ENCODE measurements at places on chromosomes 7 and 10.

DNA sequence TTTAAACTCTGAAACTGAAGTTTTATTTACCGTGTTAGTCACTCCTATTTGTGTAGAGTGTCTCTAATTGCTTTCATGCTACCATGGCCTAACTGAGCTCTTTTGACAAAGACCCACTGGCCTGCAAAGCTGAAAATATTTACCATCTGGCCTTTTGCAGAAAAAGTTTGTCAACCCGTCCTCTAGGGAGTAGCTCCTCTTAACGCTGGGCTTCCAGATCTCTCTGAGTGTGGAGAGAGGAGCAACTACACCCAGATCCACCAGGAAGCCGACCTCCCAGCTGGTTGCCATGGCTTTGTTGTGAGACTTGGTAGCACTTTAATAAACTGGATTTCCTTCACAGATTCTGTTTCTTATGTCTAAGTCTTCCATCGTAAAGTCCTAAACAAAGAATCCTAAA, 4.2 kb upstream of the C10orf71 start:
- no peak for DNase-seq

DNA sequence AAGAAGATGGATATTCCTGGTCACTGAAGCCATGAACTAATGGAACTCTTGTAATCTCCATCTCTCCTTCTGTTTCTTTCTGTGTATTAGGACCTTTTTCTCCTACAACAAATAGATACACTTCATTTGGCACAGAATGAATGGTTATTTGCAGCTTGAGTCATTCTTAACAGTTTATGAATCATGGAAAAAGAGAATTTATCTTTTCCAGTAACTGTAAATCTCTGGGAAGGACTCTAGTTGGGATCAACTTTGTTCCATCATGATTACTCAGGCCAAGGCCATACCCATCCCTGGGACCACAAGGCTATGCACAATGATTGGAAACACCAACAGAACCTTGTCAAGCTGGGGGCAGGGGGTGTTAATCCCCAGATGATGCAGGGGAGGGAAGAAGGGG, 36.1 kb upstream of the MDFIC start:
- DNase-seq: no peak

- DNase-seq: no peak
These were observed 980 bp downstream of the ADAMTS14 start for GRCh38 chr10:70673043-70673928.

- DNase-seq: no peak
These were observed 132.4 kb upstream of the FOXK1 start for GRCh38 chr7:4549681-4550080.

- DNase-seq: no peak
These were observed 190.1 kb downstream of the PRPF18 start for GRCh38 chr10:13776861-13777311.

- no peak for DNase-seq
These were observed 208.4 kb upstream of the TCERG1L start for GRCh38 chr10:131519723-131520605.

GRCh38 chr7:74101061-74101681, 17.6 kb downstream of the LIMK1 start:
- no peak for DNase-seq

DNA sequence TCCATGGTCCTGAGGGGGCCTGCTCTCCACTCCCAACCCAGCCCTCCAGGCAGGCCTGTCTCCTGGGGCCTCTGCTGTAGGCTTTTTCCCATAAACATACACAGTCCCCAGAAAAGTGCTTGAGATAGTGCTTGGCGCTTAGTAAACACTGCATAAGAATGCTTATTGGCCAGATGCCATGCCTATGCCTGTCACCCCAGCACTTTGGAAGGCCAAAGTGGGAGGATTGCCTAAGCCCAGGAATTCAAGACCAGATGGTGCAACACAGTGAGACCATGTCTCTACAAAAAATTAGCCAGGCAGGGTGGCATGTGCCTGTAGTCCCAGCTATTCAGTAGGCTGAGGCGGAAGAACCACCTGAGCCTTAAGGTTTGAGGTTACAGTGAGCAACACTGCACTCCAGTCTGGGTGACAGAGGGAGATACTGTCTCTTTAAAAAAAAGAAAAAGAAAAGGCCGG, 24.6 kb upstream of the ASL start:
- no peak for DNase-seq

GRCh38 chr7:44519546-44519945, 21.6 kb downstream of the NPC1L1 start:
- no peak for DNase-seq

DNA sequence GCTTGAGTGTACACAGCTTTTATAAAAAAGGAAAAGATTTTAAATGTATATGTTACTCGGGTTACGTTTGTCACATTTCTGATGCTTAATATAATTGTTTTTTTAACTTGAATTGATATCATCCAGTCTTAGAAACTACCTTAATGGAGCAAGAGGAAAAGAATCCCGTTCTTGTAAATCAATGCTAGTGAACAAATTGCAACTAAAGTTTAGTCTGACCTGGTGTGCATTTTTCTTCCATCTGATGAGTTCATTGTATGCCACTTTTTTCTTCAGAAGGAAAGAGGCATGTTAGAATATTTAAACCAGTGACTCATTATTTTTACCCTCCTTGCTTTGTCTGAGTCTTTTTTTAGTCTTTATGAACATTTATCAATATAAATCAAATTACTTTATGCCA, 34.7 kb downstream of the NET1 start:
- no peak for DNase-seq

DNA sequence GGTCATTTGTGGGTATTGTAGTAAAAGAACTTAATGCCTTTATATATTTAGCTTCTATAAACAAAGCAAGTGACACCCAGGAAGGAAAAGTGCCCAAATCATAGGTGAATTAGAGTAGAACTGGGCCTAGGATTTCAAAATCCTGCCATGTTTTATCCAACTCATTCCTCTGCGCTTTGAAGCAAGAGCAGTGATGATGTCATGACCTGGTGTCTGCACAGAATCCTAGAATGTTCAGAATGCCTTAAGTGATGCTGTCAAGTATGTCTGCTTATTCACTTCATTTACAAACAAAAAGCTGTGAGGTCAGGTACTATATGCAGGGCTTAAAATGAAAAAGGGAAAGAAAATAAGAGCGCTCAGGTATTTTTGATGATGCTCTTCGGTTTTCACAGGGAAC, 737.2 kb upstream of the ANKRD30A start:
- DNase-seq: no peak

DNA sequence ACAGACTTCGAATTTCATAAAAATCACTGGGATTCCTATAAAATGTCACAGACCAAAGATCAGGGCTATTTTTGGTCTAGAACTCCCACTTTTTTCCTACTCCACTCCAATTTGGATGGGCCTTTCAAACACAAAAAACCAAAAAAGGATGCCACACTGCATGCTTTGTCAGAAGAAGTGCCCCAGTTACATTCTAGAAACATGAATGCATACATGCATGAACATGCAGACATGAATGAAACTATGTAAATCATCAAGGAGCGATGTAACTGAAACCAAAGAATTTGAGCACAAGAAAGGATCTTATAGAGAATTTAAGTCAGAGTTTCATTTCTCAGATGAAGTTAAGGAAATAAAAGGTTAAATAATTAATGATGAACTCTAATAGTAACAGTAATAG, 31.8 kb upstream of the FAM133B start:
- no peak for DNase-seq

DNA sequence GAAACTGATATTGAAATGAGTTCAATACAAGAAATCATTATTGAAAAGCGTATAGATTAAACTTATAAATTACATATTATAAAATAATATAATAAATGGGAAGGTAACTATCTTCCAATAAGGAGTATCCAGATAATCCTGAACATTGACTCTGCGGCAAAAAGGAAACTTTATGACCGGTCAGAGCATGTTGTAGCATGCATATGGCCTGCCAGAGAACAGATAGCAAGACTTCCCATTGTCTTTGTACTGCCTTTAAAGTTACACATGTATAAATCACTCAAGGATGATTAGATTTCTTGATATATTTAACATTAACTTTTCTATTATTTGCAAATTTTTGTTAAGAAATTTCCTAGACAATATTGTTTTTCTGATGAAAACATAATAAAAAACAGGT, 56.2 kb upstream of the ETV1 start:
- no peak for DNase-seq

GRCh38 chr7:94049615-94050014, 45.5 kb upstream of the BET1 start:
- no peak for DNase-seq

DNA sequence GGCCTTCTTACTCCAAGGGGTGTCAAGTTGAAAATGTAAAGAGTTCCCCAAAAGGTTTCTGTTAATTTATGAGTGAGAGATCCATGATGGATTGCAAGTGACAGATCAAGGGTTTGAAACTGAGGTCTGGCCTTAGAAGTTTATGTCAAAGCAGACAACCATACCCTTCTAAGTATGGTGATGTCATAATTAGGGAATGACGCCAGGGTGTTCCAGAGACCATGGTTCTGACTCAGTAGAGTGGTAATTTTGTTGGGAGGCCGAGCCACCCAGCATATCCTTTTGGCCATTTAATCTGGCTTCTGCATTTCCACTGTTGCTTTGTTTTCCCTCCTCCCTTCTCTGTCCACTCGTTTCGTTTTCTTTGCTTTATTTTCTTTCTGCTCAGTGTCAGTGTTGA, 2.7 kb downstream of the TRUB1 start:
- no peak for DNase-seq

GRCh38 chr10:132313865-132314264, 6.1 kb upstream of the STK32C start:
- DNase-seq: no peak

DNA sequence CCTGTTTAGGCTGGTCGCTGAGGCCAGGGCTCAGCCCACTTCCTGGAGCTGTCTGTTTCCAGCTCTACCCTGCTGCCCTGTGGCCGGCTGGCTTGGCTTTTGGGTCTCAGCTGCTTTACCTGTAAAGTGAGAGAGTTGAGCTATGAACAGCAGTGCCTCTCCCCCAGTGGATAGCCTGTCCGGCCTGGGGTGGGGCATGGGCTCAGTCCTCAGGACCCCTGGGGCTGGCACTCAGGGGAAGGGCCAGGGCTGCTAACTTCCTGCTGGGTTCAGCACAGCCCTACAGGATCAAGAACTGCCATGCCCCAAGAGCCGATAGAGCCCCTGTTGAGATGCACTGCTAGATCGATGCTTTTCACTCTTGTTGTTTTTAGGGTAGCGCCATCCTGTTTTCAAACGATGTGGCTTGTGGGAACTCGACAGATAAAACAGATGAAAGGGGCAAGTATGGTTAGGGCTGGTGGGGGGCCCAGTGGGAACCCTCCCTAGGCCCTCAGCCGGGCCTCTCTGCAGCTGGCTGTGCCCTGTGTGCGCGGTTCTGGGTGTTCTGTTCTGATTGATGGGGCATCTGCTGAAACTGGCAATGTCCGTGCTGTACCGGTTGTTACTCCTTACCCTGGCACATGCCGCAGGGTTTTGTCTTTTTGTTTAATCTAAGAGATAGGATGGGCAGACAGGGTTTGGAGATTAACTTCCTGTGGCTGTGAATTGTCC, 10.0 kb upstream of the SFRP5 start:
- DNase-seq: no peak

DNA sequence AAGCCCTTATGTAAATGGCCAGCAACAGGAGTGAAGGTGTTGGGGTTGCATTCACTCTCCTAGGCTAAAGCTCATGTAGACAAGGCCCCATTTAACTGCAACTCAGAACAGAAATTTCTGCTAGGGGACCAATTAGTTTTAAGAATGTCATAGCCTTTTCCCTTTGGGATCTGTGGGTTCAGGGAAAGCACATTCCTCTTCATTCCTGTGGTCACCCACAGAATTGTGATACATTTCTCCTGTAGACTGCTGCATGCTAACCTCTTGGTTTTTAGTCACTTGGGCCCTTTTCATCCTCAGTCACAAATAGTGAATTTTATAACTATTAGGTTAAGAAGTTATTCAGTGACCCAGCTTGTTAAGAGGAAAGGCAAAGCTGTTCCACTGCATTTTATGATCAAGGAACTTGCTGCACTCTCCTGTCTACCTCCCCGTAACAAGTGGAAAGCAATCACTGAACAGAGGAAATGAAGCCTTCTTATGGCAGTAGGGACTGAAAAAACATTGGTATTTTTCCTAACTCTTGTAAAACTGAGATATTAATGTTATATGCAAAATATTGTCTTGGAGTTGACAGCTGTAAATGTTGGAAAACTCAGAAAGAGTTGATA, 124.9 kb downstream of the SND1 start:
- DNase-seq: no peak

GRCh38 chr7:36986511-36986933, 262.2 kb upstream of the AOAH start:
- peak; percentile 59 for DNase-seq

GRCh38 chr7:20301311-20301939, 29.3 kb upstream of the ITGB8 start:
- no peak for DNase-seq

DNA sequence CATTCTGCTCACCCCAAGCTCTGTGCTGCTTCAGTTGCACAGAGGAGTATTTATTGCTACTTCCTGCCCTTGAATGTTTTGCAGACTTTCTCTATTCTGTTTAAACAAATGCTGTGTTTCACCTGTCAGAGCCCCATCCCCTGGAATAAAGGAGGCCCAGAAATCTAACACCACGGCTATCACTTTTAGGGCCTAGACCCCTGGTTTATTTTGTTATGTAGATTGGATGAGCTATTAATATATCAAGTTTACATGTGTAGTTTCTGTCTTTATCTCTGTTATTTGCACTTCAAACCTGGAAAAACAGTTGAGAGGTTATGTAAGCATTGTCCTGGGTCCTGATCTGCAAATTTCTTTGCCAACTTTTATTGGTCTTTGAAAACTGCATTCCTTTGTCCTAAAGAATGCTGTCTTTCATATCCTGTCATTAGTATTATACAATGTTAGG, 630.1 kb downstream of the PARD3 start:
- peak; percentile 62 for DNase-seq

- DNase-seq: no peak
These were observed 189.4 kb upstream of the STEAP4 start for GRCh38 chr7:88495881-88496725.

DNA sequence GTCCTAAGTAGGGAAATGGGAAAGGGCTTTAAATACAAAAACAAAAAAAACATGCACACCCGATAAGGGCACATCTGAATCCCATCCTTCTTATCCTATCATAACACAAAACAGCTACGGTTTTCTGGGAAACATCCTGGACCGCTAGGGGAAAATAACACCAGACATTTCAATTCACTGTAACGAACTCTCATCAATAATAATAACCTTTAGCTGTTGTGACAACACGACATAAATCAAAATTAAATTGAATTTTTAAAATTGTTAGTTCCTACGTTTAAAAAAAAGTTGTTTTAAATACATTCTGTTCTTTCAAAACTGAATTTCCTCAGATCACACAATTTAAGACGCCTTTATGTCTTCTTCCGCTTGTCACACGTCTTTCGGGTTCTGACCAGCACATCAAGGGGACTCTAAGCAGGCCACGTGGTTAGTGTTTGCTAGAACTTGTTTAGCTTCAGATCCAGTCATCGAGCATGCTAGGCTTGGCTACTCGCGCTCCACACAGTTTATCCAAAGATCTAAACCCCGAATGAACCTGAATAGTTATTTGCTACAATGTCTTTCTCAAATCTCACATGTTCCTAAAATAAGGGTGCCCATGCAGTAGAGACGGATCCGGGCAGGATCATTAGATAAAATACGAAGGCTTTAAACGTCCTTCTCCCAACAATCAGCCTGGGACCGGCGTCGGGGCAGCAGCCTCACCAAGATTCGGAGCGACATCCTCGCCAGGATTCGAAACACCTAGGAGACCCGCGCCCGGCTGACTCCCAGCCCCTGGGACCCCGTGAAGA, 839 bp downstream of the IKZF5 start:
- peak; percentile 58 for DNase-seq

Data from HuH-7 (cell line).